ENCODE measurements at places on chromosomes 5 and 9. TPM values are rescaled to one million over a fixed set of nuclear protein-coding genes. Genes with fewer than 3 reads are reported as not detected.

DNA sequence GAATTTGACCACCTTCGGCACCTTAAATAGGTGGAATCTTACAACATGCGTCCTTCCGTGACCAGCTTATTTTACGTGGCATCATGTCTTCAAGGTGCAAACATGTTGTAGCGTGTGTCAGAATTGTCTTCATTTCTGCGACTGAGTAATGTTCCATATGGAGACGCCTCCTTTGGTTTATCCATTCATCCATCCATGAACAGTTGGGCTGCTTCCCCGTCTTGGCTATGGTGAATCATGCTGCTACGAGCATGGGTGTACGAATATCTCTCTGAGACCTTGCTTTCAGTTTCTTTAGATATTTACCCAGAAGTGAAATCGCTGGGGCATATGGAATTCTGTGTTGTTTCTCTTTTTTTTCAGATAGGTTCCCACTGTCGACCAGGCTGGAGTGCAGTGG, 391.9 kb upstream of the IRX2 start:
- no peak overlapping the region for H3K4me3 ChIP-seq
- H3K27ac ChIP-seq: no peak overlapping the region
- no peaks in the 10 kb centered on the region for H3K27me3 ChIP-seq
- no peaks in the 10 kb centered on the region for H3K36me3 ChIP-seq
- no peaks in the 10 kb centered on the region for H3K4me1 ChIP-seq
- DNase-seq: no peak

The CCL27 gene
- total RNA-seq: not detected

GRCh38 chr9:124118894-124119293, 107.3 kb downstream of the LHX2 start:
- no peaks in the 10 kb centered on the region for H3K4me1 ChIP-seq
- H3K4me3 ChIP-seq: no peak overlapping the region
- no peak overlapping the region for H3K27ac ChIP-seq
- no peak for DNase-seq
- peaks cover 1% of the 10 kb centered on the region for H3K36me3 ChIP-seq

- H3K4me1 ChIP-seq: no peaks in the 10 kb centered on the region
- no peak overlapping the region for H3K27ac ChIP-seq
- H3K36me3 ChIP-seq: no peaks in the 10 kb centered on the region
- DNase-seq: no peak
Observed at GRCh38 chr9:111271481-111272080, 58.4 kb downstream of the OR2K2 start.

- no peak within 1 kb of the TSS for H3K27ac ChIP-seq
- H3K4me3 ChIP-seq: no peak within 1 kb of the TSS
- H3K27me3 ChIP-seq: no peaks in the 10 kb centered on the region
- H3K36me3 ChIP-seq: no peaks in the 10 kb centered on the region
- no peak for DNase-seq
Observed at GRCh38 chr5:81233080-81233634, at the start of gene CKMT2. CKMT2 (plus strand) TSS chr5:81233322; CDS start chr5:81251133, 17,811 bp downstream.

- H3K27ac ChIP-seq: no peak overlapping the region
- no peaks in the 10 kb centered on the region for H3K36me3 ChIP-seq
- H3K4me1 ChIP-seq: no peaks in the 10 kb centered on the region
- no peak overlapping the region for H3K4me3 ChIP-seq
Observed at GRCh38 chr5:71013575-71013974, 11.6 kb downstream of the NAIP start.

DNA sequence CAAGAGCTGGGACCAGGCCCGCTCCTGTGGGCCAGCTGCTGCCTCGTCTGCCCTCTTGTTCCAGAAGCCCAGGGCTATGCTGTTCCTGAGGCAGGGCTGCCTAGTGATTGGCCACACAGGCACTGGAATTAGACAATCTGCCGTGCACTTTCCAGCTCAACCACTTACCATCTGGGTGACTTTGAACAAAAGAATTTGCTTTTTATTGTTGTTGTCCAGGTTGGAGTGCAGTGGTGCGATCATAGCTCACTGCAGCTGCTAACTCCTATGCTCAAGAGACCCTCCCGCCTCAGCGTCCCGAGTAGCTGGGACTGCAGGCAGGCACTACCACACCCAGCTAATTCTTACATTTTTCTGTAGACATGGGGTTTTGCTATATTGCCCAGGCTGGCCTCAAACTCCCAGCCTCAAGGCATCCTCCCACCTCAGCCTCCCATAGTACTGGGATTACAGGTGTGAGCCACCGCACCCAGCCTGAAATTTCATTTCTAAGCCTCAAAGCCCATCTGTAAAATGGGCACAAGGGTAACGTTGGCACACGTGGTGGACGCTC, 1.2 kb upstream of the NEK6 start:
- H3K36me3 ChIP-seq: peaks cover 2% of the 10 kb centered on the region
- DNase-seq: no peak
- H3K27me3 ChIP-seq: peaks cover 15% of the 10 kb centered on the region
- H3K27ac ChIP-seq: no peak overlapping the region

DNA sequence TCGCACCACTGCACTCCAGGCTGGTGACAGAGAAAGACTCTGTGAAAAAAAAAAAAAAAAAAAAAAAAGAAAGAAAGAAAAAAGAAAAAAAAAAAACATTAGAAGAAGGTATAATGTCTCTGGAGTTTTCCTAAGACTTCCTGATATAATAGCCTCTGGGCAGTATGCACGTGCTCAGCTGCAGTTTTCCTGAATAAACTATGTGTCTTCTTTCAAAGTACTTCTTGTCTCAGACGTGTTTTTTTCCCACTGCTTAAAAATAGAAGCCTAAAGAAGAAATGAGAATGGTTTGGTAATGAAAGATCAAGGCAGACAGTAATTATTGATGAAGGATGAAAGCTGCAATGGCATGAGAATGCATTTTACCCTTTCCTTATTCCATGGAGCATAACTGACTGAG, 148.1 kb upstream of the TRPC7 start:
- no peaks in the 10 kb centered on the region for H3K4me1 ChIP-seq
- no peaks in the 10 kb centered on the region for H3K36me3 ChIP-seq
- DNase-seq: no peak
- H3K27ac ChIP-seq: no peak overlapping the region
- H3K4me3 ChIP-seq: no peak overlapping the region
- H3K27me3 ChIP-seq: no peaks in the 10 kb centered on the region

GRCh38 chr5:142837081-142837725, 67.0 kb downstream of the ARHGAP26 start:
- peaks cover 3% of the 10 kb centered on the region for H3K4me1 ChIP-seq
- H3K27me3 ChIP-seq: no peaks in the 10 kb centered on the region
- H3K4me3 ChIP-seq: no peak overlapping the region
- no peak for DNase-seq
- no peaks in the 10 kb centered on the region for H3K36me3 ChIP-seq

DNA sequence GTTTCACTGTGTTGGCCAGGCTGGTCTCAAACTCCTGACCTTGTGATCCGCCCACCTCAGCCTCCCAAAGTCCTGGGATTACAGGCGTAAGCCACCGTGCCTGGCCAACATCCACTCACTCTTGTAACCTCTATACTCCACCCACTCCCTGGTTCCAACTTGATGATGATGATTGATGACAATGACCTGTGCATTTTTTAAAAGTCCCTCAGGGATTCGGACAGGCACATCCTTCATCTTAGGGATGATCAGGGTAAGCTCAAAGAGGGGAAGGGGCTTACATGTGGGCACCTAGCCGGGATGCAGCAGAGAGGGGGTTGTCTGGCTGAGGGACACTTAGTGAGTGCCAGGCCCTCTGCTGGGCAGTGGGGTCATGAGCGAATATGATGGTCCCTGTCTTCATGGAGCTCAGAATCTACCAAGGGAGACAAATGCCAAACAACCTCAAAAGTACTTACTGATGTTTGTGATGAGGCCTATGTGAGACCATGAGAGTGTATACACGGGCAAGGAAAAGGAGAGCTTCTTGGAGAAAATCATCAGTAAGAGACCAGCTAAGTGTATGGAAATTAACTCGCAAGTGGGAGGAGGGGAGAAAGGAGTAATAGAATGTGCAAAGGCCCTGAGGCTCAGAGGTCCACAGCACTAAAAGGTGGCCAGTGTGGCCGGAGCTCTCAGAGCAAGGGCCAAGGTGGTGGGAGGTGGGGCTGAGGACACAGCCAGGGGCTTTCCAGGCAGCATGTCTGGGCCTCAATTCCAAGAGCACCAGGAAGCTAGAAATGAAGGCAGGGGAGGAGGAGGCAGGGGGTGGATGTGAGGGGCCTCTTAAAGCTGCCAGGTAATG, 27.4 kb downstream of the LHX2 start:
- no peak overlapping the region for H3K4me3 ChIP-seq
- H3K27me3 ChIP-seq: peaks cover 54% of the 10 kb centered on the region
- H3K4me1 ChIP-seq: peaks cover 11% of the 10 kb centered on the region
- DNase-seq: no peak
- no peaks in the 10 kb centered on the region for H3K36me3 ChIP-seq

The CATSPER3 gene
- total RNA-seq: 0.45 TPM

GRCh38 chr5:39599721-39600431, 175.1 kb upstream of the DAB2 start:
- no peaks in the 10 kb centered on the region for H3K36me3 ChIP-seq
- H3K27ac ChIP-seq: no peak overlapping the region
- no peaks in the 10 kb centered on the region for H3K4me1 ChIP-seq
- peaks cover 6% of the 10 kb centered on the region for H3K27me3 ChIP-seq
- no peak for DNase-seq

DNA sequence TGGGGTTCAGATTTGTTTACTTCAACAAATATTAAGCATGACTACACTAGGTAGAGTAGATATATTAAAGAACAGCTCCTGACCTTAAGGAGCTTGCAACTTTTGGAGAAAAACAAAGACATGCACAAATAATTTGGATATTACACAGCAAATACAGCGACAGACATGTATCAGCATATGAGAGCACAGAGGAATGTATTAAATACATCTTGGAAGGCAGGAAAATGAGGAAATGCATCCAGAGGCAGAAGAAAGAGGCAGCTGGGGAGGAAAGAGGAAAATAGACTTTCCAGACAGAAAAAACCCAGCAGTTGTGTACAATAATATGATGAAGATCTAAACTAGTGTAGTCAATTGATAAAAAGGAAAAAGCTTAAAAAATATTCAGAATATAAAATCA, 392.2 kb downstream of the PDE4D start:
- H3K36me3 ChIP-seq: no peaks in the 10 kb centered on the region
- no peak for DNase-seq
- no peaks in the 10 kb centered on the region for H3K4me1 ChIP-seq
- H3K4me3 ChIP-seq: no peak overlapping the region

GRCh38 chr5:151408591-151409230, 38.7 kb upstream of the SLC36A1 start:
- no peak overlapping the region for H3K4me3 ChIP-seq
- peaks cover 31% of the 10 kb centered on the region for H3K27me3 ChIP-seq
- no peaks in the 10 kb centered on the region for H3K4me1 ChIP-seq
- no peak for DNase-seq

The EIF4E1B gene
- total RNA-seq: not detected

DNA sequence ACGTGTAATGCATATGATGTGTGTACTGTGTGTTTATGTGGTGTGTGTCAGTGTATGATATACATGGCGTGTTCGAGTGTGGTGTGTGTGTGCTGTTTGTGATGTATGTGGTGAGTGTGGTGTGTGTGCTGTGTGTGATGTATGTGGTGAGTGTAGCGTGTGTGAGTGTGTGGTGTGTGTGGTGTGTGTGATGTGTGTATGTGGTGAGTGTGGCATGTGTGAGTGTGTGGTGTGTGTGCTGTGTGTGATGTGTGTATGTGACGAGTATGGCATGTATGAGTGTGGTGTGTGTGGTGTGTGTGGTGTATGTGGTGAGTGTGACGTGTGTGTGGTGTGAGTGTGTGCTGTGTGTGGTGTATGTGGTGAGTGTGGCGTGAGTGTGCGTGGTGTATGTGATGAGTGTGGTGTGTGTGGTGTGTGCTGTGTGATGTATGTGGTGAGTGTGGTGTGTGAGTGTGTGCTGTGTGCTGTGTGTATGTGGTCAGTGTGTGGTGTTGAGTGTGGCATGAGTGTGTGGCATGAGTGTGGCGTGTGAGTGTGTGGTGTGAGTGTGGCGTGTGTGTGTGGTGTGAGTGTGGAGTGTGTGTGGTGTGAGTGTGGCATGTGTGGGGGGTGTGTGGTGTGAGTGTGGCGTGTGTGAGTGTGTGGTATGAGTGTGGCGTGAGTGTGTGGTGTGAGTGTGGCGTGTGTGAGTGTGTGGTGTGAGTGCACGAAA, 56.8 kb upstream of the CKS2 start:
- no peak overlapping the region for H3K27ac ChIP-seq
- no peak for DNase-seq
- no peak overlapping the region for H3K4me3 ChIP-seq
- no peaks in the 10 kb centered on the region for H3K4me1 ChIP-seq
- no peaks in the 10 kb centered on the region for H3K36me3 ChIP-seq
- H3K27me3 ChIP-seq: no peaks in the 10 kb centered on the region

DNA sequence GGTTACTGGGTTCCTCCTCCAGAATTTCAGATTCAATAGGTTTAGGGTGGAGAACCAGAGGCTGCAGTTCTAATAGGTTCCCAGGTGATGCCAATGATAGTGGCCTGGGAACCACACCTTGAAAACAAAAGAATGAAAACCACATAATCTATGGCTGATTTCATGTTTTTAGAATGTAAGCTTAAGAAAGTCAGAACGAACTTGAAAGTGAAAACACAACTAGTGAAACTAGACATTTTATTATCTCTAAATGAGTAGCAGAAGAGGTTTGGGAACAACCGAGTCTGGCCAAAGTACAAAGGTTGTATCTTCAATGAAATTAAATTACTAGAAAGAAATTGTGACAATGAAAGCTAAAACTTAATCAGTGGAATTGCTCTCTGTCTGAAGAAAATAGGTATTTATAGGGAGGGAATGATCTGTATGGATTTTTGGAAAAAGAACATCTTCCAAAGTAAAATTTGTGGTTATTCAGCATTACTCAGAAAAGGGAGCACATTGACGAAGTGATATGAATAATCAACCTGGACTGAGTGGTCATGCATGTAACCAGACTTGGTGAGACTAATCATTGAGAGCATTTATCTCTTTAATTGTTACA, 24.9 kb upstream of the CEP120 start:
- DNase-seq: peak; percentile 30
- peaks cover 11% of the 10 kb centered on the region for H3K27me3 ChIP-seq
- H3K4me3 ChIP-seq: peak overlapping the region; percentile 7
- no peaks in the 10 kb centered on the region for H3K36me3 ChIP-seq

The ZMAT2 gene
- total RNA-seq: 53.4 TPM

- H3K36me3 ChIP-seq: no peaks in the 10 kb centered on the region
- no peaks in the 10 kb centered on the region for H3K27me3 ChIP-seq
- no peak for DNase-seq
- no peak overlapping the region for H3K4me3 ChIP-seq
- no peaks in the 10 kb centered on the region for H3K4me1 ChIP-seq
Observed at GRCh38 chr5:59600998-59601397, 292.5 kb downstream of the PDE4D start.

The ARID3C gene
- total RNA-seq: 0.17 TPM

- H3K4me1 ChIP-seq: no peaks in the 10 kb centered on the region
- no peak for DNase-seq
- no peak overlapping the region for H3K27ac ChIP-seq
- H3K36me3 ChIP-seq: no peaks in the 10 kb centered on the region
- H3K4me3 ChIP-seq: no peak overlapping the region
- H3K27me3 ChIP-seq: no peaks in the 10 kb centered on the region
Observed at GRCh38 chr9:15021146-15021545, 110.9 kb upstream of the FREM1 start.

Measured in activated CD4-positive, alpha-beta memory T cell treated with anti-CD3 and anti-CD28 coated beads for 36 hours (primary cell).